Activated CD8-positive, alpha-beta memory T cell treated with anti-CD3 and anti-CD28 coated beads for 4 hours (primary cell): ENCODE measurements at places on chromosomes 3 and 15.

DNA sequence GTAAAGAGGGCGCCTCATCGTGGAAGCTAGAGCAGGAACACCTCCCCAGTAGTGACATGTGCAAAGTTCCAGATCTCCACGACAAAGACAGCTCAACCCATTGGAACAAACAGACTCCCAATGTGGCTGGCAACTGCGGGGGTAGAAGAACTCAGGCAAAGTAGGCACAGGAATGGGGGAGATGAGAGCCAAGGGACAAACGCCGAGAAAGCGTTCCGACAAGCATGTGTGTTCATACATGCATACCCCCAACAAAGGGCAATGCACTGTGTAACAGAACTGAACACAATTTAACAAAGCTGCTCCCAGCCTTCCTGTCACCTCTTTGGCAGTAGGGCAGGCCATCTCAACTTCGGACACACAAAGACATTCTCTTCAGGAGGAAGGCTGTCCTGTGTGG, 11.6 kb downstream of the RCCD1 start:
- no peak for DNase-seq

- no peak for DNase-seq
These were observed 99.8 kb downstream of the MECOM start for GRCh38 chr3:169563775-169564059.

GRCh38 chr3:100954990-100955389, 38.2 kb downstream of the ABI3BP start:
- no peak for DNase-seq

DNA sequence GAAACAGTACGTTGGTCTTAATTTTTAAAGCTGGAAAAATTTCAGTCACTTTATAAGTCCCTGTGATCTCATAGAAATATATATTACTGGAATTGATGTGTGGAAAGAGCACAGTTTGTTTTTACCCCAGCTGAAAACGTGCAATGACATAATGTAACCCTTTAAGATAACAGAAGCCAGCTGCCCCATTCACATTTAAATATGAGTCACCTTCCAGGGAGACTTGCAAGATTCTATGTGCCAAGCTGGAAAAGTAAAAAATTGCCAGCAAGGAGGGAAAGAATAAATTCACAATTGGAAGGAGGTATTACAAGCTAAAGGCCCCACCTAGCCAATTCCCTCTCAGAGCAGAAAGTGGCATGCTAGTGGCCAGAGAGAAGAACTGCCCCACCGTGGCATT, 50.2 kb downstream of the SAMMSON start:
- DNase-seq = no peak

- DNase-seq = no peak
These were observed 29.1 kb downstream of the SLC6A1 start for GRCh38 chr3:11021611-11022011.

- DNase-seq = no peak
These were observed 841.3 kb downstream of the ROBO1 start for GRCh38 chr3:78926523-78926922.

DNA sequence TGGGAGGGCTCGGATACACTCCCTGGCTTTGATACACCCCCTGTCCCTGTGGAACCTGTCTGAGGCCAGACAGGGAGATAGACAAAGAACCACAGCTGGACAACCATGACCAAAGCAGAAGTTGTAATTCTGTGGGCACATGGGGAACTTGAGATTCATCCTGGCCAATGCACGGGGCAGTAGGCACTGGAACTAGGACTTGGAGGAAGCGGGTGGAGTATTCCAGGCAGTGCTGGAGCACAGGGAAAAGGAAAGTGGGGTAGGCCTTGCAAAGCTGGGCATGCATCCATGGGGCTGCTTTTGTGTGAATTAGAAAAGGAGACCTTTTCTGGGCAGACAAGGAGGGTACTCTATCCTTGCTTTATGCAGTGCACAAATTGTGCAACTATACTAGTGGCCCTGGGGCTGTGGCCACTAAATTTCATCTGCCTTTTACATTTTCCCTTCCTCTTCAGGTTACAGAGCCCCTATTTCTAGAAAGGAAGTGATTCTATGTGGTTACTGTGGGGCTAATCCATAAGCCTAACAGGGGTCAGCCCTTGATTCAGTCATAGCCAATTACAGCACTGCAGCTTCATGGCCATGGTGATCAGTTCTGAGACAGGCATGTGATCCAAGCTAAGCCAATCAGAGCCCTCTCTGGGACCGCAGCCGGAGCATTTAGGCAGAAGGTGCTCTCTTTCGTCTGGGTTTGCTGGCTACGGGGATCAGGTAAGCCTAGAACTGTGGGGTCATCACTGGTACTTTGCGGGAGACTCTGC, 21.0 kb downstream of the CRABP1 start:
- no peak for DNase-seq

DNA sequence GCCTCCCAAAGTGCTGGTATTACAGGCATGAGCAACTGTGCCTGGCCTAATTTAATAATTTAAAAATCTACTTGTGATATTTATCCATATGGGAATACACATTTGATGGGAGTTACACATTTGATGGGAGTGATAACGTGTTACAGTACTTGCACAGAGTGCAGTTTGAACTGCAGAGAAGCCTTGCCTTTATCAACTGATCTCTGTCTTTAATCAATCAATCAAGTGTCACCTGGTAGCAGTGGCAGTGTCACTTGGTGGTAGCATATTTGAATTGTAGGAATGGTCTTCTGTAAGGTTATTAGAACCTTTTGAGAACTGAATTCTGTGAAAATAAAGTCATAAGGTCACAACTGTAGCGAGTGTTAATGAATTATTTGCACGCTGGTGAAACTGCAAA, 37.8 kb downstream of the SIDT1 start:
- no peak for DNase-seq
